Hematopoietic multipotent progenitor cell treated with erythropoietin and hydrocortisone succinate and interleukin-3 and kit ligand, for 6 days (in vitro differentiated cells): ENCODE measurements at places on chromosomes 7 and 10.
A peak's percentile ranks its signal among the peaks of the same experiment; 100 is the strongest.

DNA sequence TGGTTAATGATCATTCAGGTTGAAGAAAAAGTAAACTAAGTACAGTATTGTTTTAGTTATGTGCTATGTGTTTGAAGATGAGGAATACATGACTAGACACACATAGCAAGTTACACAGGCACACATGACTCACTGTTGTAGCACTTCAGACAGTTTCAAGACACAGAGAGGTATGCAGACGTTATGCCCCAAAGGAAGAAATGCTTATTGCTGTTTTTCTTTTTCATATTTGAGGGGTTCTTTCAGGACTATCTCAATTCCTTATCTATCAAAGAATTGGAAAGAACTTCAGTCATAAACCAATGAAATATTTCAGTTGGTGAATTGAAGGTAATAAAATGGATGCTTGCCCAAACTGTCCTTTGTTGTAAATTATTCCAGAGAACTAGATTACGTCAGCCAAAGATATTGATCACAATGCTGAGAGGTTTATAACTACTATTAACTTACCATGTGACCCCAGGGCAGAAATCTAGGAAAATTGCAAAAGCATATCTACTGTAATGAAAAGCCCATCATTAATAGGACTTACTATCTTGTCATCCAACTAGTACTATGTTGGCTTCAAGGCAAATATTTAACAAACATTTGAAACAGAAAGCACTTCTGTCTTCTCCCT, 61.2 kb upstream of the CAPZA2 start:
- DNase-seq = no peak

- DNase-seq = no peak
Observed at GRCh38 chr10:73601486-73601921, 10.4 kb upstream of the USP54 start.

DNA sequence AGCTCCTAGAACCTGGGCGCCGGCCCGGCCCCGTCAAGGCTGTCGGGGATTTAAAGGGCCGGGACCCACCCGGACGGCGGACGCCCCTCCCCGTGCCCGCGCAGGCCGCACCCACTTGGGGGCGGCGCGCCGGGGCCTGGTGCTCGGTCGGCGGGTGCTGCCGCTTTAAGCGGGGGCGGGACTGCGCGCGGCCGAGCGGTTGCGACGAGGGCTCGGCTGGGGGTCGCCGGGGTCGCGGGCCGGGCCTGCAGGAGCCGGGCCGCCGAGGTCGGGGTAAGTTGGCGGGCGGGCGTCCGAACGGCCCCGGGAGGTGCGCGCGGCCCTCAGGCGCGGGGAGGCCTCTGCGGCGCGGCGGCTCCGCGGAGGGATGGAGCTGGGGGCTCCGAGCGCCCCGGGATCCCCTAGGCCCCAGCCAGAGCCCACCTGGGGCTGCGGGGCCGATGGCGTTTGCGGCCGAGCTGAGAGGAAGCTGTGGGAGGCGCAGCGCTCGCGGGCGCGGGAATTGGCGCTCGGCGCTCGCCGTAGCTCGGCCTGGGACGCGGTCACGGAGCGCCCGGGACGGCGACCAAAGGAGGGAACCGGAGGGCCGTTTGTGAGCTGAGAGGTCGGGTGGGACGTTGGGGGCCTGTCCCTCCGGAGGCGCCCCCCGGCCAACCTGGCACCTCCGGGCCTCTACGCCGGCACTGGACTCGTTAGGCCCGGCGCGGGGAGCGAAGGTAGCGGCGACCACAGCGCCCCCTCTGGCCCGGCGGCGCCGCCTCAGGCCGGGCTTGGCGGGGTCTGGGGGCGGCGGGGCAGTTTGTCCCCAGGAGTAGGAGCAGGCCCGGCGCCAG, at the start of gene TRRAP:
Gene TRRAP (plus strand): TSS at position 168 of the 833 bp plus-strand sequence. CDS start 2,619 bp downstream, outside the sequence.
- peak; percentile 79 for DNase-seq

DNA sequence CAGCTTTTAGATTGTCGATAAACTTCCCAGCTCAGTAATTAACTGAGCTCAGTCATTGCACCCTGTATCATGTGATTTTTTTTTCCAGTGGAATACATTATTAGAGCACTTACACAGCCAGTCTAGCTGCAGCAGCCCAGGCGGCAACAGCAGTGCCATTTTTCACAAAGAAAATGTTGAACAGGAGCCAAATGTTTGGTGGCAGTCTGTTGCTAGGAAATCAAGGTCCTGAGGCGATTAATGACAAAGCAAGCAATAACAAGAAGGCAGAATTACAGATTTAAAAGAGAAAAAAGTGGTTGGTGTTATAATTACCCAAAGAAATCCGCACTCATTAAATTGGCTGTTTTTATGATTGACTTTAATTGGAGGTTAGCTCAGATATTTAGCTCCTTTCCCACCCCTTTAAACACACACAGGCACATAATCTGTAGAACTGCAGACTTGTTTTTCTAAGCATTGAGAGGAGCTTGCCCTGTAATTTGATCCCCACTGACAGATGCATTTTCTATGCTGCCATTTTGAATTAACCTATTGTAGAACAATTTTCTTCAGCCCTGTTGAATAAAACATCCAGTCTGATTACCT, 267.4 kb downstream of the ADK start:
- DNase-seq = peak; percentile 10

GRCh38 chr7:157299613-157300368, 37.0 kb upstream of the DNAJB6 start:
- DNase-seq = peak; percentile 41

GRCh38 chr10:89001729-89002072, 11.1 kb downstream of the FAS start:
- no peak for DNase-seq

DNA sequence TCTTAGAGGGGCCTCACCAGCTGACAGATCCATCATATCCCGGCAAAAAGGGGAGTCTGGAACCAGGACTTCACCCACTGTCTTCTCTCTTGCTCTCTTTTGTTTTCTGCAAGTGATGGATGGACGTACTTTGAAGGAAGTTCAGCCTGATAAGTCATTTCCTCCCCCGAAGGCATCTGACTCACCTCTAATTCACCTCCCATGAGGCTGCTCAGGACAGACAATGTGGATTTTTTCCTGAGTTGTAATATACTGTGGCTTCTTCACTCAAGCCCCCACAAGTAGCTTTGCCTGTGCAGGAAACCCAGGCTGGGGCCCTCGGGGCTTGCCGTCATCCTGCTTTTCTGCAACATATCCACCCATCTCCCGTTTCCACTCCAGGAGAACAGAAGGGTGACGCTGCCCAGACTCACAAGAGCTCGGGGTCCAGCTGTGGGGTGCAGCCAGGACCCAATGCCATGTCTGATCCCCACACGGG, 70.4 kb downstream of the ASB13 start:
- DNase-seq = no peak

- DNase-seq = no peak
Observed at GRCh38 chr7:14666304-14666703, 236.2 kb downstream of the DGKB start.
